Inflammatory macrophage (primary cell): ENCODE measurements at places on chromosomes 11 and 22.

- peak; percentile 8 for DNase-seq
Measured at GRCh38 chr11:2678396-2678795, 21.4 kb downstream of the KCNQ1OT1 start.

DNA sequence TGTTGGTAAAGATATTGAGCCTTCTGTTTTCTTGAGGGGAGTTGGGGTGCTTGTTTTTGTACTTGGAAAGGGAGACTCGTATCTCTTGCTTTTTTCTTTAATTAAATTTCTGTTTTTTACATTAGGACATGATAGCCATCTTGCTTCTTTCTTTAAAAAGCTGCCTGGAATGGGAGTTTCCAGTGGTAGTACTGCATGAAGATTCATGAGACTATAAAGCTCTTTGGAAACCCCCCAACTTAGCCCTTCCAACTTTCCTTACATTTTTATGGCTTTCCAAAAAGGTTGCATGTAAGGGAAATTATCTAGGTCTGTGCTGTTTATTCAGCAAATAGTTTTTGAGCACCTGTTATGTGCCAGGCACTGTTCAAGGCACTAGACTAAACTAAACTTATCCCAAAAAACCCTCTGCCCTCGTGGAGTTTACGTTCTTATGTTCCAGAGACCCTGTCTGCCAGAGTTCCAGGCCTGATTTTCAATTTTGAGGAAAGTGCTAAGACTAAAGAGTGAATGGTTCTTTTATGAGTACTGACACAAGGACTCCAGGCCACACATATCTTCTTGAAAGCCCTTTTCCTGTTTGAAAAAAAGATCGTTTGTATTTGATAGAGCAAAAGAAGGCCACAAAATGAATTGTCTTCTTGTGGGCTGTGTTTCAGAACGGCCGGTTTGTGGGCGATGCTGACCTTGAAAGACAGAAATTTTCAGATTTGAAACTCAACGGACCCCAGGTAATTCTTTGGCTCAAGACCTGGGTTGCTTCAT is 31.9 kb downstream of the CTNND1 start:
- DNase-seq, result no peak

- DNase-seq, result no peak
Measured at GRCh38 chr11:16611401-16611921, 127.0 kb upstream of the C11orf58 start.

DNA sequence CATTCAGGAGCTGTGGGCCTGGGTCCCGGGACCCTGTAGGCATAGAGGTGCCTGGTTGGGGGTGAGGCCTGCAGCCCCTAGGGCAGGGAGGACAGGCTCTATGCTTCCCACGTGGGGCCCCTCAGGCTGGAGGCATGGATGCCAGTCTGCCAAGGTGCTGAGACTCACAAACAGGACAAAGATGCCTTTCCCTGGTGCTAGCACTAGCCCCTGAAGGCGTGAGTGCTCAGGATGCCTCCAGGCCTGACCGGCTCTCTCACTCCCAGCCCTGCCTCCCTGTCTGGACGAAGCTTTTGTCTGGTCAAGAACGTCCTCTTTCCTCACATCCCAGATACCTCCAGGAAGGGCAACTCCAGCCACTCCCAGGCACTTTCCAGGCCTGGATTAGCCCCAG is 2.1 kb downstream of the CDC42BPG start:
- no peak for DNase-seq

- DNase-seq, result no peak
Measured at GRCh38 chr22:50162391-50162956, 8.1 kb upstream of the PANX2 start.

DNA sequence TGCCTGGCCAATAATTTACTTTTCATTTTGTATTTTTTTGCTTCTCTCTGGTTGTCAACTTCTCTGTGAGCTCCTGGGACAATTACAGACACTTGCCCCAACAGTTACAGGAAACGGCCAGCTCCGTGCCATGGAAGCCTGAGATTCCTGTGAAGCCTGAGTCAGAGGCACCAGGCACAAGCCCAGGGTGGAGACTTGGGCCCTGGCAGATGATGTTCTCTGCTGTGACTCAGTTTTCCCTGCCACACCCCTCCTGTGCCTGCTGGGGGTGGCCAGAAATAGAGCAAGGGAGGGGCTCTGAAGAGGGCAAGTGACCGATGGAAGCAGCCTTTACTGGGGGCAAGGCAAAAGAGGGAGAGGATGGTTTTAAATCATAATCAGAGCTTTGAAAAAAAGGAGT is 4.9 kb downstream of the ATP5MGL start:
- no peak for DNase-seq

- peak; percentile 69 for DNase-seq
Measured at GRCh38 chr11:9601037-9601875, 27.8 kb downstream of the WEE1 start.

- DNase-seq, result no peak
Measured at GRCh38 chr11:33633251-33634003, 67.2 kb downstream of the C11orf91 start.

GRCh38 chr11:65947133-65947532 is 1.9 kb downstream of the TSGA10IP start:
- no peak for DNase-seq

- no peak for DNase-seq
Measured at GRCh38 chr11:61034704-61035525, 63.4 kb downstream of the CD6 start.

- DNase-seq, result no peak
Measured at GRCh38 chr11:16169956-16170847, 186.1 kb downstream of the SOX6 start.

DNA sequence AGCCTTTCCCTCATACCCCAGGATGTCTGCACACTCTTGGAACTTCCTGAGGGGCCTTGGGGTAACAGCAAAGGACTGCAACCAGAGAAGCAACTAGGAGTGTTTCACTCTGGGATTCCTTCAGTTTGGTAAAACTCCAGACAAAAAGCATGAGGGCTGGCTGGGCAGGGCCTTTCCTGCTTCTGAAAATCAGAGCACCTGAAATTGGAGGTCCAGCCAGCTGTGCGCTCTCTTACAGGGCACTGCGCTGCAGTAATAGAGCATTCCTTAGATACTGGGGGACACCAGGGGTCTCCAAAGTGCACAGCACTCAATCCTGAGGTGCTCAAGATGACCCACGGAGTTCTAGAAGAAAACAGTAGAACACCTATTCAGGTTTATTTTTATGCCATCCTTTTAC is 49.7 kb downstream of the PLEKHA7 start:
- no peak for DNase-seq

DNA sequence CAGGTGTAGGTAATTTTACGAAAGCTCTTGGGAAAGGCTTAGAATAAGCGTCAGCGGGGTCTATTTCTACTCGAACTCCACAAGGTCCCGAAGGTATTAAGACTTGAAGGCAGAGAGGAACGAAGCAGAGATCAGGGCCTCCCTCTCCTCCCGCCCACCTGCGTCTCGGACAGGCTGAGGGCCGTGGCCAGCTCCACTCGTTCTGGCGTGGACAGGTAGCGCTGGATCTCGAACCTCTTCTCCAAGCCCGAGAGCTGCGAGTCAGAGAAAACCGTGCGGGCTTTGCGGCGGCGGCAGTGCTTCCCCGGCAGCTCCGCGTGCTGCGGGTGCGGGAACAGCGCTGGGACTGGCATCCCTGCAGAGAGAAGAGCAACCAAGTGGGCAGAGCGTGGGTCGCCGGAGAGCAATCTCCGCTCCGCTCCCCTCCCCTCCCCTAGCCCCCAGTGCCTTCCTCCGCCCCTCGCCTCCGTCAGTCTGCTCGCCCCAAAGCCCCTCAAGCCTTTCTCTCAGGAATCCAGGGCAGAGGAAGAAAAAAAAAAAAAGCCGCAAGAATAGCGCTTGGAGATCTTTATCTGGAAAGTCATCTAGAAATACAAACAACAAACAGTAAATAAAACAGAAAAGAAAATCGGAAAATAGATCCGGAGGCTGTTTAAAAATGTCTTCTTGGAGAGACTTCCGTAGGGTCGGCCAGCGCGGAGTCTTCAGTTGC is 2.4 kb downstream of the BSX start:
- no peak for DNase-seq

DNA sequence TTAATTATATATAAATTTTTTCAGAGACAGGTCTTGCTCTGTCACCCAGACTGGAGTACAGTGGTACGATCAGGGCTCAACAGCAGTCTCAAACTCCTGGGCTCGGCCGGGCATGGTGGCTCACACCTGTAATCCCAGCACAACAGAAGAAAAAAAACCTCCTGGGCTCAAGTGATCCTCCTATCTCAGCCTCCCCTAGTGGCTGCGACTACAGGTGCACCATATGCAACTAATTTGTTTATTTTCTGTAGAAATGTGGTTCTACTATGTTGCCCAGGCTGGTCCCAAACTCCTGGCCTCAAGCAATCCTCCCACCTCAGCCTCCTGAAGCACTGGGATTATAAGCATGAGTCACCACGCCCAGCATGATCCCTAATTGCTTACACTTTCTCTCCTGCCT is 56.1 kb upstream of the SLC35C1 start:
- no peak for DNase-seq

- DNase-seq, result no peak
Measured at GRCh38 chr11:75478783-75479596, 46.0 kb upstream of the KLHL35 start.

DNA sequence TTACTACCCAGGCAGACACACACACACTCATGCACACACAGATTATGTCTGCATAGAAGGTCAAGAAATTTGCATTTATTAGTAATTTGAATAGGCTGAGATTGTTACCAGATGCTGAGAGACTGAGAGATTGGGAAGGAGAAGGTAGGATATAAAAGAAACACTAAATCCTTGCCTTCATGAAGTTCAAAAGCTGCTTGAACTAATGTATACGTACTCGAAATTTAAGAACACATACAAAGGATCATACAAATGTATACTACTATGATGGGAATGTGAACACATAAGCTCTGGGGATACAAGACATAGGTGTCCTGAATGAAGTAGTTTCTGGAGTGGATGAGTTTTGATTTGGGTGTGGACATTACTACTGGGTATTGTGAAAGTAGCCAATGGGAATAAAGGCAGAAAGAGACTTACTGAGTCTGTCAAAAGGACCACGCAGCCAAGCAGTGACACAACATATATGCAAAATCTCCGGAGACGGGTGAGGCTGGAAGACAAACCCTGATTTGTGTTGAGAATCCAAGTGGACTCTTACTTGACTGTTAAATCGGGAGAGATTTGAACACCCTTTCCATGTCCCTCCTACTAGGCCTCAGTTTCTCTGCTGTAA is 7.3 kb upstream of the PKNOX2 start:
- DNase-seq, result no peak

GRCh38 chr11:59575505-59575904 is 40.1 kb downstream of the OSBP start:
- DNase-seq, result no peak

- no peak for DNase-seq
Measured at GRCh38 chr11:31326470-31327148, 42.9 kb downstream of the DCDC1 start.

DNA sequence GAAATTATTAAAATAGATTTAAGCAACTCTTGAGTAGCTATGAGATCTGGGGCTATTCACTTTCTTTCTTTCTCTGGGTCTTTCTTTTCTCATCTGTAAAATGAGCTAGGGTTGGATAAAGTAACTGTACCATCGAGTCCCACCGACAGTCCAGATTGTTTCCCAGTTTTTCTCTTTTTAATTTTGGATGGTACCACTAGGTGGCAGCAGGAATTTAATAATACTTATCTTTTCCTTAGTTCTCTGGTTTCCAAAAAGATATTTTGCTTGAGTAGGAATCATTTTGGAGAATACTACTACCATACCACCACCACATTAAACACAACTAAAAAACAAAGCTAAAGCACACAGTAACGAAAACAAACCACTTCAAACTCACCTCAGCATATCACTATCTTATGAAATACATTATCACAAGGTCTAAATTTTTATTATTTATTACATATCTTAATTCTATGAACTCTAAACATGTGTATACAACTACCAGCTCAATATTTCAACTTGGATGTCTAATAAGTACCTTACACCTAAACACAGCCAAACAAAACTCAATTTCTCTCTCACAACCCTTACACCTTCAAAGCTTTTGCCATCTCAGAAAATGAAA is 584.0 kb downstream of the KCNA4 start:
- DNase-seq, result peak; percentile 31

GRCh38 chr11:30424844-30425243 is 101.9 kb downstream of the ARL14EP start:
- DNase-seq, result no peak

DNA sequence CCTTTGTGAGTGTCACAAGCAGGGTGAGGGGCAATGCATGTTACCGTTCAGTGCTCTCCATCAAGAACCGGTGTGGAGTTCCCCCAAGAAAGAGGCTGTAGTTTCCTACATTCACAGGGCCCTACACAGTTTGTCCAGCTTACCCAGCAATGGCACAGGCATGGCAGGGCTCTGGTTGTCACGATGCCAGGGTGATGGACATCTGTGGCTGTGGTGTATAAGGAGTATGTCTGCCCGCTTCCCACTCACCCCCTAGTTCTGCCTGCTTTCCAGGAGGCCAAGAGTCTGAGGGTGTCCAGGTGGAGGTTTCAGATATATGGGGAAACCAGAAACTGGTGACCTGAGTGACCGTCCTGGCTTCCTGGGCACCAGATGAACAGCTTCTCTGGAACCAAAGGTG is 116.1 kb downstream of the PKNOX2 start:
- no peak for DNase-seq

GRCh38 chr11:70528794-70529580 is 130.7 kb downstream of the CTTN start:
- DNase-seq, result no peak
